ENCODE measurements at places on chromosomes 6 and 20. TPM values are rescaled to one million over a fixed set of nuclear protein-coding genes. Genes with fewer than 3 reads are reported as not detected.

DNA sequence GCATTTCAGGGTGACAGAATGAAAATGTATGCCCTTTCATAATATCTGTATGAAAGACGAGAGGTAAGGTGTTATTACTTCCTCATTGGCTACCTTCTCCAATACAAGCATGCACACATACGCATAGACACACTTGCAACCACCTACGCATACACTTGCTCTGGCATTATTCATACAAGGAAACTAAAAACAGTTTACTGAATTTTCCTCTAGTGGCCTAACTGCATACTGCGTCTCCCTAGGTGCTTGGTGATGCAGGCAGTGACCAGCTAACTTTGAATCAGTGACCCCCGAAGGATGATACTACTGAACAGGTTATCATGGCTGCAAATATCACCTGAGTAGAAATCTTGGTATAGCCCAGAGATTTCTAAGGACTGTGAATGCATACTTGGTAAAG lies 593.1 kb downstream of the PKHD1 start:
- H3K4me1 ChIP-seq = no peaks in the 10 kb centered on the region
- no peaks in the 10 kb centered on the region for H3K27me3 ChIP-seq
- DNase-seq = no peak
- H3K4me3 ChIP-seq = no peak overlapping the region

GRCh38 chr20:35490736-35491181 lies 35.4 kb downstream of the CEP250 start:
- H3K4me3 ChIP-seq = peak overlapping the region; percentile 2
- no peaks in the 10 kb centered on the region for H3K4me1 ChIP-seq
- H3K27me3 ChIP-seq = no peaks in the 10 kb centered on the region
- H3K36me3 ChIP-seq = no peaks in the 10 kb centered on the region

- no peaks in the 10 kb centered on the region for H3K4me1 ChIP-seq
- no peaks in the 10 kb centered on the region for H3K27me3 ChIP-seq
- no peak for DNase-seq
- no peaks in the 10 kb centered on the region for H3K36me3 ChIP-seq
These were observed 535.2 kb upstream of the ID4 start for GRCh38 chr6:19301980-19302379.

DNA sequence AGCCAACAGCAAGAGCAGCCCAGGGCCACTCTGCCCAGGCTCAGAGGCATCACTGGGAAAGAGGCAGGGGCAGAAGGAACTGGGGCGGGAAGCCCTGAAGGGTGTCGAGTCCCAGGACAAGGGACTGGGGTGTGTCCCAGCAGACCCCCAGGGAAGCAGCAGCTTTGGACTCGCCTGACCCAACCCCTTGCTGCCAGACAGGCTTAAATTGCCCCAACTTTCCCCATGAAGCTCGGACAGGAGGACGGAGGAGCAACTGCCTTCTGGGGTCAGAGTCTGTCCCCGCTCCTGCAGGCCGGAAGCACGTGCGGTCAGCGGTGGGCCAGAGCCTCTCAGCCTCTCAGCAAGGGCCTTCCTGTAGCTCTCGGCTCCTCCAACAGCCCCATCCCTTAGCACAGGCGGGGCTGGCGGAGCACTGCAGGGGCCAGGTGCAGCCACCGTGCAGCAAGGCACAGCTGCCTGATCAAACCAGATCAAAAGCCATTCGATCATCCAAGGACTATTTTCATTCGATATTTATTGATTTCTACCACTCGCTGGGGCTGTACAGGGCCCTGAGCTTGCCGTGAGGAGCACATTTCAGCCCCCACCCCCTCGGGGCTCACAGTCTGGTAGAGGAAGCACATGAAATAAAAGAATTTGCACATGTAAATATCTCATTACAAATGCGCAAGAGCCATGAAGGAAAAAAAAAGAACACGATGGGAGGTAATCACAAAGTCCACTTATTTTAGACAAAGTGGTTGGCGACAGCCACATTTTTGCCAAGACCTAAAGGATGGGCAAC lies 31.8 kb upstream of the STX16 start:
- H3K4me1 ChIP-seq = no peaks in the 10 kb centered on the region
- H3K36me3 ChIP-seq = no peaks in the 10 kb centered on the region
- H3K27me3 ChIP-seq = no peaks in the 10 kb centered on the region
- H3K27ac ChIP-seq = no peak overlapping the region
- H3K4me3 ChIP-seq = no peak overlapping the region
- no peak for DNase-seq

DNA sequence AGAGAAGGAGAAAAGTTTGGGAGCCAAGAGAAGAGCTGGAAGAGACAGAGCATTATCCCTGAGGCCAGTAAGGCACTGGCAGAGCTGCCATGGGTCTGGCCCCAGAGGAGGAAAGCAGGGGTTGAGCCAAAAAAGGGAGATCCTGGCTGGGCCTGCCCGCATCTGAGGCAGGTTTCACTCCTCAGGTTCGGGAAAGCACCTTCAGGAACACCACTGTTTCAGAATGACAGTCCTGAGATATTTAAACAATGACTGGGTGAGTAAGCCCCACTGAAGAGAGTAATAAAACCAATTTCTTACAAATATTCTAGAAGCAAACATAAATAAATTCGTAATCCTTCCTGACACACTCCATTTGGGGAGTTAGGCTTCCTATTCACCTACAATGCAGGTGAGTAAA lies 152.2 kb downstream of the BACH2 start:
- H3K27ac ChIP-seq = no peak overlapping the region
- no peak for DNase-seq
- no peaks in the 10 kb centered on the region for H3K4me1 ChIP-seq
- H3K4me3 ChIP-seq = no peak overlapping the region
- H3K27me3 ChIP-seq = no peaks in the 10 kb centered on the region
- no peaks in the 10 kb centered on the region for H3K36me3 ChIP-seq

GRCh38 chr6:28537509-28538140 lies 11.9 kb downstream of the GPX5 start:
- H3K27ac ChIP-seq = no peak overlapping the region
- H3K27me3 ChIP-seq = no peaks in the 10 kb centered on the region
- DNase-seq = no peak
- no peaks in the 10 kb centered on the region for H3K4me1 ChIP-seq
- no peak overlapping the region for H3K4me3 ChIP-seq
- H3K36me3 ChIP-seq = no peaks in the 10 kb centered on the region

- no peak for DNase-seq
- H3K36me3 ChIP-seq = no peaks in the 10 kb centered on the region
- no peaks in the 10 kb centered on the region for H3K4me1 ChIP-seq
- H3K27ac ChIP-seq = no peak overlapping the region
- H3K27me3 ChIP-seq = no peaks in the 10 kb centered on the region
These were observed 1307.0 kb upstream of the GJE1 start for GRCh38 chr6:140825731-140826130.

Gene TXLNB
- 0.09 TPM for total RNA-seq

Gene SLC16A10
- total RNA-seq = 4.3 TPM

Gene OPRM1
- not detected for total RNA-seq

Gene ABHD16A
- total RNA-seq = 30.4 TPM

Gene TMEM200A
- not detected for total RNA-seq

Gene RBBP9
- 11.6 TPM for total RNA-seq

Gene ZSCAN23
- 0.73 TPM for total RNA-seq

Gene CGA
- total RNA-seq = not detected

Gene TGM3
- total RNA-seq = not detected

Gene PSORS1C1
- total RNA-seq = 0.07 TPM

Data from right lobe of liver (tissue), 6 donors.